D341Med (cell line): ENCODE measurements at places on chromosomes 3 and 15.

DNA sequence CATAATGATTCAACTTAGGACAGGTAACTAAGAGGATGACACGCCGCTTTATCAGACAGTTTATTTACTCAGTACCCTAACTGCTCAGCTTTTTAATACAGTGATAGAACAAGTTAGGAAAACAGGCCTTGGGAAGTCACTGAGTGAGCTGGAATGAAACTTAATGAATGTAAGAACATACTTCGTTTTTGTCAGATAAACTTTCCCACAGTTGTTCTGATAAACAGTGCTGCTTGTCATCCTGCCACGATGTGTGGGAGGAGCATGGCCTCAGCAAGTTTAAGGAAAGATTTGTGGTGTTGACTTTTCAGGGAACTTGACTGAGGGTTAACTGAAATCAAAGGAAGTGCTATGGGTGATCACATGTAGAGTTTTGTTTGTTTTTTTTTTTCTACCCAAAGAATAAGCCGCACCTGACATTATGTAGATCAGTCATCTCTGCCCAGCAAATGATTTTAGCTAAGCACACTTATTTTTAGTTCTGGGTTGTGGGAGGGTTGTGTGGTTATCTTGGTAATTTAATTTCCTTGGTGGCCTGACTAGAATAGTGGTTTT, 5.6 kb upstream of the P2RY14 start:
- DNase-seq: no peak

- DNase-seq: no peak
Measured at GRCh38 chr3:63202529-63202928, 75.6 kb upstream of the SYNPR start.

DNA sequence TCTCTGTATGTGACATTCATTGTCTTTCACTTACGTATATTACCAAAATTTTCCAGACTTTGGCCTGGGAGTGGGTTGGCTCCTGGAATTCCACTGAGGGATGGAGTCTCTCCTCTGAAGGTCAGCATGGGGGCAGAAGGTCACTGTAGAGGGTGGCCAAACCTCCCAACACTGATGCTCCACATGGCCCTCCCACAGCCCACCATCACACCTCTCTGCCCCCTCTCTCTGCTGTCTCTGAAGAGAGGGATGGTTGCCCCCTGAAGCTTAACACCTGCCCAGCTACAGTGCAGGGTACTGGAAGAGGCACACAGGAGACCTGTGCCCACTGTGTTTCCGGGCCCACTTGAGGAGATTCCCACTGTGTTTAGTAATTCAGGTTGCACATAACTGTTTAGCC, 52.2 kb downstream of the CMTM6 start:
- peak; percentile 6 for DNase-seq

DNA sequence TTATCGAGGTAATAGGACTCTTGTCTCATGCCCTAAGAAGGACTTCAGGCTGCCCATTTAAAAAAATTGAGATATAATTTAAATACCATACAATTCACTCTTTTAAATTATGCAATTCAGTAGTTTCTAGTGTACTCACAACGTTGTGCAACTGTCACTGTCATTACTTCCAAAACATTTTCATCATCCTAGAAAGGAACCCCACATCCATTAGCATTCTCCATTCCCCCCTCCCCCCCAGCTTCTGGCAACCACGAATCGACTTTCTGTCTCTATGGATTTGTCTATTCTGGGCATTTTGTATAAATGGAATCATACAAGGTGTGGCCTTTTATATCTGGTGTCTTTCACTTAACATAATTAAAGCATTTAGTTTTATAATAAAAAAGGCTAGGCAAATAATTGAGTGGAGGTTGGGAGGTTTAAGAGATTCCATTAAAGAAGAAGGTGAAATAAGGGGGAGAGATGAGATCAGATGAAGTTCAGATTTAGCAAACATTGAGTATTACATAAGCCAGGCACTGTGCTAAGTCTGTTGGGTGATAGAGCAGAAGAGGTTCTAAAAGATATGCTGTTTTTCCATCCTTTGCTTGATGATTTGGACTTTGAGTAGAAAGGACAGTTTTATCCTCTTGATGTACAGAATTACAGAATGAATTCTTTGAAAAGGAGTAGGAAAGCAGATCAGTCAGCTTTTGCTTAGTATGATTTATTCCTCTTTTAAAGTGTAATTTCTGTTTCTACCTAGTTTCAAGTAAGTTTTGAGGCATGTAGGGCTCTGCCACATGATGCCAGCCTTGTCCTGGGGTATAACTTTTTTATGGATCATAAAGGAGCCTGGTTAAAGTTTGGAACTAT, 36.3 kb downstream of the UBE2E2 start:
- DNase-seq: no peak
